ENCODE measurements at places on chromosomes 6 and 20.

GRCh38 chr20:60882836-60883235 lies 369.2 kb upstream of the CDH4 start:
- DNase-seq, result no peak

- DNase-seq, result peak; percentile 6
Measured at GRCh38 chr6:83708970-83709747, at the start of gene SNAP91. Gene SNAP91, minus strand, starts transcription at chr6:83709101. Its CDS starts 1,174 bp downstream, at chr6:83707927.

DNA sequence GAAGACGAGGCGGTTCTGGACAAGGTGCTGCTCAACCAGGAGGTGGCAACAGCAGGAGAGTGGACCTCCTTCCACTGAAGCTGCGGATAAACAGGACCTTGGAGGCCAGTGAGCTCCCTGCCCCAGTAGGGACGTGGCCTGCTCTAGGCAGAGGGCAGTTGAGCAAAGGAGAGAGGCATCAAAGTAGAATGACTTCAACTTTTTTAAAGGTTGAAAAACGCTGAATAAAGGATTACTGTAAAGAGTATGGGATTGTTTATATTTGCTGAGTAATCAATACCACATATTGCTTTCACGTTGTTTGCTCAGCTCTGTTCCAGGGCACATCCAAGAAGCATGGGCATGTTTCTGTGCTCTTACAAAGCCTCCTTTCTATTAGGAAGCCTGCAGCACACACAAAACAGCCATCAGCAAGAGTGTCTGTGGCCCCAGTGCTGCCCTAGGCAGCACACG lies 48.1 kb downstream of the ERMARD start:
- no peak for DNase-seq

DNA sequence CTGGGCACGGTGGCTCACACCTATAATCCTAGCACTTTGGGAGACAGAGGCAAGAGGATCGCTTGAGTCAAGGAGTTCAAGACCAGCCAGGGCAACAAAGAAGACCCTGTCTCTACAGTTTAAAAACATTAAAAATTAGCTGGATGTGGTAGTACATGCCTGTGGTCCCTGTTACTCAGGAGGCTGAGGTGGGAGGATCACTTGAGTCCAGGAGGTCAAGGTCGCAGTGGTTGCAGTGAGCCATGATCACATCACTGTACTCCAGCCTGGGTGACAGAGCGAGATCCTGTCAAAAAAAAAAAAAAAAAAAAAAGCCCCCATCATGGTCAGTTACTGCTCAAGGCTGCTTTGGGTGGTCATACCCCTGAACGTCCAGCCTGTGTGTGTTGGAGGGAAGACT lies 55.8 kb downstream of the ARHGAP40 start:
- DNase-seq, result no peak

DNA sequence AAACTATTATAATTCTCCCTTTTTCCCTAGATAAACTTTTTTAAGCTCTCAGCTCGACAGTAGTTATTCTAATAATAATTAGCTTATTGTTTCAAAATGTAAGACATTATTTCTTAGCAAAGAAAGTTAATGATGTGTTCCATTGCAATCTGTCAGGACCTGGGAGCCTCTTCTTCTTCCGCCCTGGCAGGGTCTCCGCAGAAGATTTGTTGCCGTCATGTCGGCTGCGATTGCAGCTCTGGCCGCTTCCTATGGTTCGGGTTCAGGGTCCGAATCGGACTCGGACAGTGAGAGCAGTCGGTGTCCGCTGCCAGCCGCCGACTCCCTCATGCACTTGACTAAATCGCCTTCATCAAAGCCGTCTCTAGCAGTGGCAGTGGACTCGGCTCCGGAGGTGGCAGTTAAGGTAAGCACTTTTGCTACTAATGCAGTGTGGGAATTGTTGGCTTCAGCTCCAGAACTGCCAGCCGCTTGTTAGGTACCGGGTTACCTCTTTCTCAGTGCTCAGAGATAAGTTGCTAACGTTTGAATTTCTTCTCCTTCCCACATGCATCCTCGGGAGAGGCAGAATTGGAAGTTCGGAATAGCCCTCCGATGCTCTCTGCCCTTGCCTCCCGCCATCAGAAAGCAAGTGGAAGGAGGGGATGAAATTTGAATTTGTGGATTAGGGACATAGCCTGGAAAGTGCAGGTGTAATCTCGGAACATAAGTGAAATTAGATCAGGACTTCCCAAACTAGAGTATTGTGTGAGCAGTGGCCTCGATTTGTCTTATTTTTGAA lies at the start of gene CDC40:
TSS of gene CDC40 (plus strand) at position 200 of the 781 bp plus-strand sequence. CDS start at position 218, 18 bp downstream.
- peak; percentile 80 for DNase-seq

DNA sequence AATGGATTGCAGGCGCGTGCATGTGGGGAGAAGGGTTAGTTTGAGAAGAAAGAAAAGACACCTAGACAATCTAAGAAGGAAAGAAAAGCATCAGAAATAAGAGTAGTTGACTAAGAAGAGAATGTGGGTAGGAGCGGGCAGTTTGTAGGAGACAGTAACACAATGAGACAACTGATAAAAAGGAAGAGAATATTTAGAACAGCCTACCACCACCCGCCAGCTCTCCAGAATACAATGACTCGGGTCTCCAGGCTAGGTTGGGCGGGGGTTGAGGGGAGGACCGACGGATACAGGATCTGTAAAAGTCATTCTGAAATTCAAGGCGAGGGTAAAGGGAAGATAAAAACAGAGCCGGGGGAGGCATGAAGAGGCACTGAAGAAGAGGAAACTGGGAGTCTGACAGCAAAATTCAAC lies 712 bp downstream of the ABHD16A start:
- no peak for DNase-seq

DNA sequence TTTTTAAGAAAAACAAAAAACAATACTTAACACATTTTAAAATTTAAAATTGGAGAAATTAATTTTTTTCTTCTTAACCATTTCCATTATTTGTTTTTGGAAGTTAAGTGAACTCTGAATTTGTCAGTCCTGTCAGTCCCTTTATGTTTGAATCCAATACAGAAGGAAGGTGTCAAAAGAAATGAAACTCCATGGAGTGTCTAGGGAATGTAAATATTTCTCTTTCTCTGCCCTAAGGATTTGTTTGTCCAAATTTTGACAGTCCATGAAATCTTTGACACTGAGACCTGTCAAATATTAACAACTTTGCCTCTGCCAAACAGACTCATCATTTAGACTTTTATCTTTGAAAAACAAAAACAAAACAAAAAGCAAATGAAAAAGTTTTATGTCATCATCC lies 166.4 kb downstream of the EPHA7 start:
- no peak for DNase-seq

DNA sequence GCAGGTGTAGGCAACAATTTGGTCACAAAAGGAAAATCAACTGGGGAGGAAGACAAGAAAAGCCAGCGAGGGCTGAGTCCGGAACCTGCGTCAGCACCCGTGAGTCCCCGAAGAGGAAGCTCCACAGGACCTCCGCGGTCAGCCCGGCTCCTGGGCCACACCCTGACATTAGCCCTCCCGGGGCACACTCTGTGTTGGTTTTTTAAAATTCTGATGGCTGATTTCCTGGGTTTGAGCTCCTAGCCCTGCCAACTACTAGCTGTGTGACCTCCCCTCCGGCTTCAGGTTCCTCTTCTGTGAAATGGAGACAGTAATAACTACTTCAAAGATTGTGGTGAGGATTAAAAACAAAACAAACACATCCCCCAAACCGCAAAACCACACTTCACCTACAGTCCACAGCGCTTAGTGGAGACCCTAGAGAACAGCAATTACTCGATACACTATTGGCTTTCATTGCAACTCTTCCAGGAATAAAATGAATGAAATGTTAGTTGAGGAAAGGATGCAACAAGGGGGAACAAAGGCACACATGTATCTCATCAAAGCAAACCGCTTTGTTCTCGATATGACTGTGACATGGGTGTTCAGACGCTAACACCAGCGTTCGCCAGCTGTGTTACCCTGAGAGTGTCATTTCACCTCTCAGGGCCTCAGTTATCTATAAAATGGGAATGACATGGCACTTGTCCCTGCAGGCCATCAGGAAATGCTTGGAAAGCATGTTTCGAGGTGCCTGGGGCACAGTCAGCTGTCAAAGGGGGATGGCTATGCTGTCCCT lies 985 bp downstream of the ZBP1 start:
- DNase-seq, result no peak

GRCh38 chr6:168916576-168917211 lies 337.0 kb downstream of the THBS2 start:
- DNase-seq, result peak; percentile 70

DNA sequence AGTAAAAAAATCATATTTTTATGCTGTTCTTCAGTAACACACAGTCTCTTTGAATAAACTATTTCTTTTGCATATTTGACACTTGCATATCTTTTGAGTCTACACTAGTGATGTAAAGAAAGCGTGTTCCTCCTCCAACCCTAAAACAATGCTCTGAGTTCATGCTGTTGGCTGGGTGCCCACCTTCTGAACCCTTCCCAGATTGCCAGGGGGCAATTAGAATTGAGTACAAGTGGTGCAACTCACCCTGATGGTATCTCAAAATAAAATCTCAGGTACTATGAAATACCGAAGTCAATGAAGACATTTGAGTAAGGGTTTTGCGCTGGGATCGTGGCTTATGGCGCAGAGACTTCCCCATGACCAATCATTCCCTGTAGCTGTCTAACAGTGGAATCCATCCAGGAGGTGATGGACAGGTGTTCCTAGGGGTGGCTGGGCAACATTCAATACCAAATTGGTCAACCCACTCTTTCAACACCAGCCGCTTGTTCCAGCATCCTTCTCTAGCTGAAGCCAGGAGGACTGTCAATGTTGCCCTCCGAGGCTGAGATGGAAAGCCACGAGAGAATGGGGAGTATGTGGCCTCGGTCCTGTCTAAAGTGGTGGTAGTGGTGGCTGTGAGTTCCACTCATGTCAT lies 94.4 kb upstream of the ZNFX1 start:
- no peak for DNase-seq

- DNase-seq, result no peak
Measured at GRCh38 chr20:38151455-38151854, 13.6 kb downstream of the TGM2 start.

- DNase-seq, result no peak
Measured at GRCh38 chr6:105746130-105746505, 340.0 kb upstream of the PRDM1 start.

DNA sequence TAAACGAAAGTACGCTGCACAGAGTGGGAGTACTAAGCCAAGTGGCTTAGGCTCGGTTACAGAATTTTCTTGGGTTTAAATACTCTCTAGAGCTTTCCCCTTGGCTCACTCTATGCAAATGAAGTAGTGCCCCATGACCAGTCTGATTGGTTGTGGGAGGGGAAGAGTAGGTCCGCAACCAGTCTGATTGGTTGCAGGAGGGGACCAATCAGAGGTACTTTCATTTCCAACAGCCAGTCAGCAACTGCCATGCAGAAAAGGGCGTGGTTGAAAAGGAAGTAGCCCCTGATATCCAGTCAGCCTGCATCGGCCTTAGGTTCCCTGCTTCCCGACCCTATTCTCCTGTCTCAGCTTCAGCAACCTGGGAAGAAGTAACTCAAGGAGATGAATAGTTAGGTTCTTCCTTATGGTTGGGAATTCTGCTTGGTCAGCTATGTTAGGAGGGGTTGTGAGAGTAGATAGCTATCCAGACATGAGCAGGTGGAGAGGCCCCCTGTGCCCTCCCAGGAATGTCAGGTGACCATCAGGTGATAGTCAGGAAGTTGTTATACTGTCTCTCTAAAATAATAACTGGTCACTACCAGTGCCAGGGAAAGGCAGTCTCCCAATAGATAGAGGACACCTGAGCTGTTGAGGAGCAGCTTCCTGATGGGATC lies 57.4 kb downstream of the FARS2 start:
- no peak for DNase-seq

DNA sequence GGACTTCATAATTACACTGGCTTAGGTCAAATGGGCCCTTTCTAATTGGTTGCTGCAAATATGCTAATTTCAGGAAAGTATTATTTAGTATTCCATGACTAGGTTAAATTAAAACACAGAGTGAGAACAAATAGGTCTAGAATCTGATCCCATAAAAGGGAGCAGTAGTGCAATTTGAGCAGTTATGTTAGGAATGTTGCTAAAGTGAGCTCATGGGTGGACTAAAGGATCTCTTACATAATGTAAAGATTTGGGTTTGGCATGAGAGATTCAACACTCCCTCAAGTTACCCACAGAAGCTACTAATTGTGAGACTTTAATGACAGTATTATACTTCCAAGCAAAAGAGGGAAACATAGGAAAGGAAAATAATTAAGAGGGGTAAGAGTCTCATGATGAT lies 109.1 kb downstream of the C6orf58 start:
- peak; percentile 8 for DNase-seq

DNA sequence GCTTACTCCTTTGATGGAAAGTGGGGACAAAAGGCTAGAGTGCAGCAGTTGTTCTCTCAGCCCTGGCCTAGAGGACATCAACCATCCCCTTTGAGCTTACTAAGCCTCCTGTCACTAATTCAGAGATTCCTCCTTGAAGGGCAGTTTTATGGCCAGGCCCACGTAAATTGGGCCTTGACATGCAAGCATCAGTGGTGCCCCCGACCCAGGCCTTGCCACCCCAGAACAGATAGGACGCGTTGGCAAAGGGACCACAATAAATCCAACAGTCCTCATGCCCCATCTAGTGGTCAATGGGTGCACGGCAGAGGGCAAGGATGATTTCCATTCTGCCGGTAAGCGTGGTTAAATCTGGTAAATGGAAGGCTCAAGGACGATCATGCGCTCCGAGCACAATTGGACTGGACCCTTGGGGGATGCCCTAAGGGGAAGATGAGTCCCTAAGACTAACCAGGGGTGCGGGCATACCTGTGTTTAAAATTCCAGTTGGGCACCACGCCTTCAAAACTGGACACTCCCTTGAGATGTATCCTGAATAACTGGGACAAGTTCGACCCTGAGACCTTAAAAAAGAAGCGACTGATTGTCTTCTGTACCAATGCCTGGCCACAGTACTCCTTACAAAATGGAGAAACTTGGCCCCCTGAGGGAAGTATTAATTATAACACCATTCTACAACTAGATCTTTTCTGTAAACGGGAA lies 32.6 kb downstream of the CEP85L start:
- peak; percentile 66 for DNase-seq

DNA sequence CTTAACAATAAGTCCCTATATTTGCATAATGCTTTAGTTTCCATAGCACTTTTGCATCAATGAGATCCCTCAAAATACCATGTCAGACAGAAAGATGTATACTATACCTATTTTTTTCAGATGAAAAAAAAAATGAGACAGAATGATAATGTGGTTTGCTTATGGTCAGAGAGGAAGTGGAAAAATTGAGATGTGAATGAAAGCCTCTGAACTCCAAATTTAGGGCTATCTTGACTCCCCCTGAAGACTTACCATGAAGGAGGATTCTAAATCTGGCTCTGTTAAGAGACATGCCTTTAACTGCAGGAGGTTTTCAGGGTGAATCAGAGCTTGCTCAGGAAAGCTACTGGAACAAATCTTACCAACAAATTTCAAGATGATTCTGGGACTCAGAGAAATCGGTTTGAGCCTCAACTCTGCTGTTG lies 176.2 kb downstream of the ISM1 start:
- DNase-seq, result peak; percentile 39

- no peak for DNase-seq
Measured at GRCh38 chr20:63562461-63563224, 8.7 kb downstream of the FNDC11 start.

GRCh38 chr20:41336711-41337492 lies 3.7 kb upstream of the LPIN3 start:
- DNase-seq, result no peak

All from GM03348 (cell line).